ENCODE measurements at places on chromosomes 1 and 21.

- no peak for DNase-seq
Measured at GRCh38 chr1:94383966-94384408, 34.2 kb upstream of the ABCD3 start.

- DNase-seq, result no peak
Measured at GRCh38 chr1:12477314-12477713, 140.7 kb downstream of the DHRS3 start.

- no peak for DNase-seq
Measured at GRCh38 chr21:41322496-41323382, 6.1 kb downstream of the FAM3B start.

GRCh38 chr21:21688889-21689288 is 690.7 kb downstream of the NCAM2 start:
- peak; percentile 65 for DNase-seq

GRCh38 chr1:190067592-190067991 is 410.1 kb downstream of the BRINP3 start:
- no peak for DNase-seq

DNA sequence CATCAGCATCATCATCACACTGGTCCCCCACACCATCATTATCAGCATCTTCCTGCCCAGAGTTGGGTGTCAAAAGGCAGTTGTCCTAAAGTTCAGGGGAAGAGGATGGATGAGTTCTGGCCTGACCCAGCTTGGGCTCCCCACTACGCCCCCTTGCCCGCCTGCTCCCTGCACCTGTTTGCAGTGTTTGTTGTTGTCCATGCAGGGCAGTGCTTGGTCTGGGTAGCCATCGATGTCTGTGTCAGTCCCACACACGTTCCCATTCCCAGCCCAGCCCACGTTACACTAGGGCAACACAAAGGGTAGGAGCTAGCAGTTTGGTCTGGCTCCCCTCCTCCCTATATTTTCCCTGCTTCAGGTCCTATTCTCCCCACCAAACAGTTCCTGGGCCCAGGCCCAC is 6.8 kb downstream of the THBS3 start:
- no peak for DNase-seq

DNA sequence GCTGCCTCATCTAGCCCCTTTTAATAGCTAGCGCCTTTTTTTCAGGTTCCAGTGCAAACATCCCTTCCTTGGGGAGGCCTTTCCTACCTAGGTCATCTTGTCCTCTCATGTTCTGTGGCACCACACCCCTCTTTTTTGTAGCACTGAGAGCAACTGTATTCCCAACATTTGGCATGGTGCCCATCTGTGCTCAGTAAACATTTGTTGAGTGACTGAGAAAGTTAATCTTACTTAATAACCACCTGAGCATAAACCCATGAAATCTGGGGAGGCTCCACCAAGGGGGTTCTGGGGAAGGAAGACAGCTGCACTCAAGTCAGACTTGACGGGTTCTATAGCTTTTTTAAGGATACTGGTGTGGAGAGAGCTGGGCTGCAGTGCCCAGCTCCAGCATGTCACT is 90.0 kb downstream of the NOS1AP start:
- no peak for DNase-seq
